ENCODE measurements at places on chromosomes 7 and 10. TPM values are rescaled to one million over a fixed set of nuclear protein-coding genes. Genes with fewer than 3 reads are reported as not detected.

Gene CACNB2
- polyA plus RNA-seq: 0.81 TPM

Gene PGAM2
- not detected for polyA plus RNA-seq

GRCh38 chr10:34237898-34238455 lies 577.1 kb downstream of the PARD3 start:
- no peak for DNase-seq

Gene SEPTIN7
- 662 TPM for polyA plus RNA-seq

DNA sequence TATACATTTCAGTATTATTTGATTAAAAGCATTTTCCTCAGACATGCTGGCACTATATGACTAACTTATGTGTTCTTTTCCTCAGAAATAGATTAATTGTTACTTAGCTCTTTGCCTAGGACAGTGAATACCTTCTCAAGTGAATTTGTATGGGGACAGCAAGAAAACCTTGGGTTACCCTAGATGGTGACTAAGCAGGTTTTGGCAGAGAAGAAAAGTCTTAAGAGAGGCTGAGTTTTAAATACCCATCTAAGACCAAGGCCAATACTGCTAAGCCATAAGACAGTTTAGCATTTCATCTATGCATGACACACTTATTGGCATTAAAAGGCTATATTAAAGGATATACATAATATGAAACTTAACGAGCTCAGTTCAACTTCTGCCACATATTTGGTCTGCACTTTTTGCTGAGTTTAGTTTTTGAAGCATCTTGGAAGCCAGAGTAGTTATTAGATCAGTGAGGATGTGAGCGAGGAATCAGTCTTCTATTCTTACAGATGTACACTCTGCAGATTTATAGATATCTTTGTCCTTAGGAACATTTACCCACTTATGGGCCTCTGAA lies 54.6 kb upstream of the FAM3C start:
- DNase-seq: no peak

DNA sequence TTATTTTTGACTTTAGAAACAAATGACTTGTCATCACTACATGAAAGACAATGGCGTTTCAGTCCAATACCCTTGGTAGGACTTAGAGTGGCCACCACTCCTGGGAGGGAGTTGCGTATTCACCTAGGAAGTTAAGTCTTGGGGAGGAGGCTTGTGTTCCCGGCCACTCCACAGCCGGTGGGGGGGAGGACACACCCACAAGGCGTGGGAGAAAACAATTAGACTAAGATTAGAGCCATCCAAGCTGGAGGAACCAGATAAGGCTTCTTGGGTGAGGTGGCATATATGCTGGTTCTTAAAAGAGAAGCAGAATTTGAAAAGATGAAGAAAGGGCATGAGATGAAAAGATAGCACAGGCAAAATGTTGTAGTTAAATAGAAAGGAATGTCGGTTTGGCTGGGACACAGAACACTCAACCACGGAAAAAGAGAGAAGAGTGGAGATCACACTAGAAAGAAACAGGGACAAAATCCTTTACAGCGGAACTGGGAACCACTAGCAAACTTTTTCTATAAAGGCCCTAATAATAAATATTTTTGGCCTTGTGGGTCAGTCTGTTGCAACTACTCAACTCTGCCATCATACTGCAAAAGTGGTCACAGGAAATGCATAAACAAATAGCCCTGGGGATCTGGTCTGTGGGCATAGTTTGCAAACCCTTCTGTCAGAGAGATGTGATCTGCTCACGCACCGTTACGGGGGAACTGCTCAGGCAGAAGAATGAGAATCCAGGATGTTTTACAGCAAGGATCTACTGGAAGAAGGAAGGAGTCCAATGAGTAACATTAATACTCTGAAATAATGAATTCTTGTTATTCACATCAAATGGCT lies 651.8 kb downstream of the PARD3 start:
- no peak for DNase-seq
